ENCODE measurements at places on chromosomes 1 and 21. TPM values are rescaled to one million over a fixed set of nuclear protein-coding genes. Genes with fewer than 3 reads are reported as not detected.
A peak's percentile ranks its signal among the peaks of the same experiment; 100 is the strongest.

DNA sequence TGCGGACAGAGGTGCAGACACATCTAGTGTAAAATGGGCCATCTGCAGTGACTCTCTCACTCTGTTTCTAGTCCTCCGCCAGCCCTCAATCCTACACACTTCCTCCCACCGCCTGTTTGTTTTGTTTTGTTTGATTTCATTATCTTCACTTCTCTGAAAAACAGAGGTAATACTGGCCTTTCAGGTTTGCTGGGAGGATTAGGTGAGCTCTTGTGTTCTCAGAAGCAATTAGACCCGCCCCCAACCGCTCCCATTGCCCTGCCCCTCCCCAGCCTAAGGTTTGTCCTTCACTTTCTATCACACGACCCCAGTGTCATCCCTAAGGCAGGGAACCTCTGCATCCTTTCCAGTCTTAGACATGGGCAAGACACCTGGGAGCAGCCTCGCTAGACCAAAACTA is 43.2 kb upstream of the TACSTD2 start:
- DNase-seq, result no peak

GRCh38 chr1:1203561-1204424 is 2.6 kb downstream of the TNFRSF18 start:
- no peak for DNase-seq

DNA sequence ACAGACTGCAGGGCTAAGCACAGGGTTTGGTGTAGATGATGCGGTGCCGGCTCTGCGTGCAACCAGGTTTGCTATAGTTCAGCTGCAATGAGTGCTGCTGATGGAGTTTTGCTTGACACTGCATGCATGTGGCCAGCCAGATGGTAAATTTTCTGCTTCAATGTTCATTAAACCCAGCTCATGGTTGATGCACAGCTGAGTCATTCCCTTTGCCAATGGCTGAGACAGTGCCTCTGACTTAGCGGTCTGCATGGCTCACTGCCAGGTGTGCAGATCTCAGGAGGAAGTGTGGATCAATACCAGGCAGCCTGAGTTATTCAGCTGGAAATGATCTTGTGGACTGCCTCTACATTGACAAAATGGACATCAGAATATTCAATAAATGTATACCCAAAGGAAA is 172.7 kb upstream of the ZP4 start:
- no peak for DNase-seq

DNA sequence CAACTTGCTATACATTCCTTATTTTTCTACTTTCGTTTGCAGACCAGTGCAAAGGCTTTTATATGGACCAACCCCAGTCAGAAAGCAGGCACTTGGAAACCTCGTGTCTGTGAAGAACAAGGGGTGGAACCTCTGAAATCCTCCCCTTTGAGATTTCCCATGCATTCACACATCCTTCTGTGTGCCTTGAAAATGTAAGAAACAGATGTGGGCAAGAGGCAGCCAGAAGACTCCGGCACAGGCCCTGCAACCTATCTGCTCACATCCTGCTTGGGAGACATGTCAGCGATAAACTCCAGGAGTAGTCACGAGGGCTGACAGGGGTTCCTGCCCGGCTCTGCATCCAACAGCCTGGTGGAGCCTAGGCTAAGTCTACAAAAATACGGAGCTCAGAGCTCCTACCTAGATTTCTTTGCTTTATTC is 42.5 kb downstream of the ETS2 start:
- DNase-seq, result no peak

DNA sequence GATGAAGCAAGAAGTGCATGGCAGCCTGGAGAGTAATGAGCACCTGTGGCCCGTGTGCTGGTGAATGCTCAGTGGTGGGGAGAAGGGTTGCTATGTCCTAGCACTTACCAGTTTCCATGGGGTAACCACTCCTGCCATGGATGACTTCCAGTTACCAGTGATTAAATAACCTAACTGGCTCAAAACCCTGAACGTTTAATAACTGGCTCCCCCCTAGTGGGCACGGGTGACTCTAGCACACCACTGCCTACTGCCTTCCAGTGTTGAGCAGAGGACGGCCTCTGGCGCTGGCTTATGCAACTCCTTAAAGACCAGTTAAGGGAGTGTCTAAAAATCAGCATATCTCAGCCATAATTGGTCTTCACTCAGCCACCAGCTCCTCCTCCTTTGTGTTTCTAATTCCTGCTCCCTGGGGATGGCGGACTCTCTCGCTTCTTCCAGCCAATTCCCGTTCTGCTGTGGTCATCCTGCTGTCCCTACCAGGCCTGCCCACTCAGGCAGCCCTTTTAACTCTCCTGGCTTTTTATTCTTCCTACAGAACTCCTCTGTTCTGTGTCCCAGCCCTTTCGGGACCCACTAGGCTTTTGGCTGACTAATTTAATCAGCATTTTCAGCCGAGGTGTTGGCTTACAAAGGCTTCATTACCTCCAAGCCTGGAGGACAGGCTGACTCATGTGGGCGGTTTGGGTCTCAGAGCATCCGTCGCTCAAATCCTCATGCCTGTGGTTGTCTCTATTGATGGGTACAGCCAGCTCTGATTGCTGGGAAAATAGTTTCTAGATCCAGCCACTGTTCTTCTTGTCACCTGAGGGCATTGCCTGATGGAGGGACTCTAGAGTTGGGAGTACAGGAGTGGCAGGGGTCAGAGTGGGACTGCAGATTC is 332.4 kb downstream of the CAMTA1 start:
- DNase-seq, result peak; percentile 30

DNA sequence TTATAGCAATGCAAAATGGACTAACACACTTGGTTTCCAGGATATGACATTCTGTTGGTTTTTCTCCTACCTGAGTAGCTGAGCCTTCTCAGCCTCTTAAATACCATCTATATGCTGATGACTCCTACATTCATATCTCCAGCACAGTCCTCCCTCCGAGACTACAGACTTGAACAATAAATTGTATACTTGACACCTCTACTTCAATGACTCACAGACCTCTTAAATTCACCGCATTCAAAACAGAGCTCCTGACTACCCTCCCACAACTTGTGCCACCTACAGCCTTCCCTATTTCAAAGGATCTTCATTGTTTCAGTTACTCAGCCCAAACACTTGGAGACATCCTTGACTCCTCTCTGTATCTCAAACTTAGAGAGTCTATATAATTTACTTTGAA is 66.8 kb upstream of the ASB17 start:
- no peak for DNase-seq

- no peak for DNase-seq
Measured at GRCh38 chr1:229196404-229197264, 74.3 kb upstream of the RAB4A start.

DNA sequence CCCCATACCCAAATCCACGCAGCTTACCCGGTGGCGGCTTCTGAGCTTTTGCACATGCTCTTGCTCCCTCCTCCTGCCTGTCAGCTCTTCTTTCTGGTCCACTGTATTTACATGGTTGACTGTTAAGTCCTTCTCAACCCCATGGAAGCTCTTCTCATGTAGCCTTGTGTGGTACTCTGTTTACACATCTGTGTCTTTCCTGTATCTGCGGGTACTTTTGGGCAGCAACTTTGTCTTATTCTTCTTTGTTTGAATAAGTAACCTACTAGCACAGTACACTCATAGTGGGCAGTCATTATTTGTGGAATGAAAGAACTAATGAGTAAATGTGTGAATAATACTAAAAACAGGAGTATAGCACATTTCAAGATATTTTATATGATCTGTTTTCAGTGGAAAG is 88.5 kb upstream of the GPR88 start:
- no peak for DNase-seq

DNA sequence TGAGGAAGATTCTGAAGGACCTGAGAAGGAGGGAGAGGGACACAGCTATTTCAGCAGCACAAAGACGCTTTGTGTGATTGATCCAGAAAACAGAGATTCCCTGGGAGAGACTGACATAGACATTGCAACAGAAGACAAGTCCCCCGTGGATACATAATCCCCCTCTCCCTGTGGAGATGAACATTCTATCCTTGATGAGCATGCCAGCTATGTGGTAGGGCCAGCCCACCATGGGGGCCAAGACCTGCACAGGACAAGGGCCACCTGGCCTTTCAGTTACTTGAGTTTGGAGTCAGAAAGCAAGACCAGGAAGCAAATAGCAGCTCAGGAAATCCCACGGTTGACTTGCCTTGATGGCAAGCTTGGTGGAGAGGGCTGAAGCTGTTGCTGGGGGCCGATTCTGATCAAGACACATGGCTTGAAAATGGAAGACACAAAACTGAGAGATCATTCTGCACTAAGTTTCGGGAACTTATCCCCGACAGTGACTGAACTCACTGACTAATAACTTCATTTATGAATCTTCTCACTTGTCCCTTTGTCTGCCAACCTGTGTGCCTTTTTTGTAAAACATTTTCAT is 161.3 kb upstream of the SGIP1 start:
- DNase-seq, result no peak

- peak; percentile 57 for DNase-seq
Measured at GRCh38 chr1:17661546-17662157, 93.5 kb upstream of the ACTL8 start.

GRCh38 chr1:32413507-32414185 is 19.4 kb upstream of the BSDC1 start:
- DNase-seq, result peak; percentile 29

- DNase-seq, result no peak
Measured at GRCh38 chr1:208637181-208637580, 393.0 kb upstream of the PLXNA2 start.

SPRR2G gene
- total RNA-seq, result not detected

AMY1B gene
- not detected for total RNA-seq

SPRR4 gene
- not detected for total RNA-seq

RCSD1 gene
- total RNA-seq, result not detected
